Activated T-cell treated with anti-CD3 and anti-CD28 coated beads, Interleukin-2, amount 50 U/mL, for 1 hour (primary cell): ENCODE measurements at places on chromosomes 13 and 19.

DNA sequence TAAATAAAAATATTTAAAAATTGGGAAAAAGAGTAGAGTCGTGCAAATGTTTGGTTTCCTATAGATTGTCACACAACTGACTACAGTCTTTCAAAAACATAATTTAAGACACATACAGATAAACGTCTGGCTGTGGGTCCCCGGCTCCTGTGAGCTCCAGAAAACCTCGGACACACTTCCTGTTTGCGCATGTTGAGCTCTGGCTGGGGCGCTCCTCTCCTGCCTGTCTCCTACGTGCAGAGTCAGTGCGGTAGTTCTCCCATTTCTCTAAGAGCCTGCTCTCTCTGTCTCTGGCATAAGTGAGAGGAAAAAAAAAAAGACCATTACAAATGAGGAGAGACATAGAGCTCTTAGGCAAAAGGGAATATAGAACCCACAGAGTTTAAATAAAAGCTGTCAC, 128.2 kb upstream of the OBI1 start:
- DNase-seq: no peak

GRCh38 chr19:42420055-42420544, 7.1 kb downstream of the LIPE start:
- peak; percentile 78 for DNase-seq

DNA sequence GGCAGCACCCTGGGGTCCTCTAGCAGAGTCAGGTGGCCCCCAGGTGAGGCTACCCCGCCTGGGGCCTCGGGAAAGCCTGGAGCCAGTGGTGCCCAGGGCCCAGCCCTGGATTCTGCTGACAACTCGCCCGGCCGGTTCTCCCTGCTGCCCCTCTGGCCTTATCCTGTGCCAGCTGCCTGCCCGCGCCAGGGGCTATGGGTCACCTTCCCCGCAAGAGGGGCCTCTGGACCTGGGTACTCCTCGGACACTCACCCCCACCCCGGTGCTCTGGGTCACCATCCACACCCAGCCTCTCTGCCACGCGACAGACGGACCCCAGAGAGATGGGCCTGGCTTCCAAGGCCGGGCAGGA, 24.0 kb downstream of the ZBTB7A start:
- no peak for DNase-seq

DNA sequence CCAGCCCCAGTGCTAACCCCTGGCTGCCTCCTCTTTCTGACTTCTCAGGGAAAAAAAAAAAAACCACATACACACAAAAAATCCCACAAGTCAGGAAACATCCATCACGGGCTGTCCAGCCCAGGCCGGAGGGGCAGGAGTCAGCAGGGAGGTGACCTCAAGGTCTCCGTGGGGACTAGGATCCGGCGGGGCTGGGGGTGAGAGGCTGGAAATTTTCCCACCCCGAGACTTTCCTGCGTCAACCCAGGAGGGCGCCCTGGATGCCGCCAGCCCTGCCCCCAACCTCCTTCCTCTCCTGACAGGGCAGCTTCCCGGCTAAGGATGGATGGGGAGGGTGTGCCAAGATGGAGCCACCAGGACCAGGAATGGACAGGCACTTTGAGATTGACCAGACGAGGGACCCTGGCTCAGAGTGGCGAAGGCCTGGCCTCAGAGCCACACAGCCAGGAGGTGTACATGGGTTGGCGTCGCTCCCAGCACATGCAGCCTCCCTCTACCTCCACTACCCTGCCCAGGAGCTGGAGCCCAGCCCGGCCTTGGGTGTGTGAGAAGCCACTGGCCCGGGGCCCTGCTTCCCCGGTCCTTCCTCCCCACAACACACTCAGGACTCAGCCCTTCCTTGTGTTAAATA, 33.3 kb downstream of the BLOC1S3 start:
- DNase-seq: no peak

- no peak for DNase-seq
Measured at GRCh38 chr19:24033963-24034342, 53.0 kb upstream of the ZNF254 start.

- peak; percentile 31 for DNase-seq
Measured at GRCh38 chr19:40689339-40690049, 957 bp downstream of the NUMBL start.

GRCh38 chr19:18778076-18778389, 13.1 kb downstream of the COMP start:
- DNase-seq: no peak

DNA sequence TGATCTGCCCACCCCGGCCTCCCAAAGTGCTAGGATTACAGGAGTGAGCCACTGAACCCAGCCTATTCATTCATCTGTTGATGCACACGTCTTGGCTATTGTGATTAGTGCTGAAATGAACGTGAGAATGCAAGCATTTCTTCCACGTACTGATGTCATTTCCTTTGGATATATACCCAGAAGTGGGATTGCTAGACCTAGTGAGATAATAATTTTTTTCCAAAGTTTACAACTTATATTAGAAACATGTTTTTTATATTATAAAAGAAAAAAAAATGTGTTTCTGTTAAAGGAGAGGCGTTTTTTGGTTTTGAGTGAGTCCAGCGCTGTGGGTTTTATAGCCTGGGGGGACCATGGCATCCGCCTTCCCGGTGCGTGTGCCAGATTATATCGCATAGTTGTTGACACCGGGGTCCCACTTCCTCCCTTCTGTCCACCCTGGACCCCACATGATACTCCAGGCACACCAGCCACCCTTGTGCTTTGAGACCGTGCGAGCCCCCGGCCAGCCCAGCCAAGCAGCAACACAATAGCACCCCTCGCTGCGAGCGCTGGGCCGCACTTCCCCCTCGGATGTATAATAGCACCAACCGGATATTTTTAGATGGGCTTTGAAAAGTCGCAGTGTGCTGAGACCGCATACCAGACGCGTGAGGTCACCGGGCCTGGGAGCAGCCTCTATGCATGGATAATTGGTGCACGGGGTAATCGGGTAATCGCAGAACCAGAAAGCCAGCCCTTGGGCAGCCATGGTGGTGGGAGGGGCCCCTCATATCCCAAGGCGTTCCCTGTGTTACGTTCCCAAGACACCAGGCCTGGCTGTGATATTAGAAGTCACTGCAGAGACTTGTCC, 59.6 kb downstream of the MYO9B start:
- DNase-seq: peak; percentile 38

GRCh38 chr19:54204767-54205468, 4.3 kb downstream of the RPS9 start:
- no peak for DNase-seq

GRCh38 chr19:12721656-12722565, 1.8 kb downstream of the TNPO2 start:
- DNase-seq: peak; percentile 64

GRCh38 chr19:48445256-48445605, 552 bp upstream of the GRWD1 start:
- peak; percentile 28 for DNase-seq

DNA sequence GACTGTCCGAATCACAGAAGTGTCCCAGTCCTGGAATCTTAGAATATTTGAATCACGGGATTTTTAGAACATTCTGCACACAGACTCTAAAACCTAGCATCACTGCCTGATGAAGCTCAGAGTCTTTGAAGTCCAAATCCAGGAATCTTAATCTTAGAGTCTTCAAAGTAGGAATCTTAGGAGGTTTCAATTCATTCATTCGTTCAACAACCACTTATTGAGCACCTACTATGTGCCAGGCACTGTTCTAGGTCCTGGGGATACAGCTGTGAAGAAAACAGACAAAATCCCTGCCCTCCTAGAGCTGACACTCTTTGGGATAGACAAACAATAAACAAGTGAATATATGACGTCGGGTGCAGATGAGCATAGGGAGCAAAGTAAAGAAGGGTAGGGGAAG, 1.7 kb downstream of the RTN2 start:
- DNase-seq: no peak

DNA sequence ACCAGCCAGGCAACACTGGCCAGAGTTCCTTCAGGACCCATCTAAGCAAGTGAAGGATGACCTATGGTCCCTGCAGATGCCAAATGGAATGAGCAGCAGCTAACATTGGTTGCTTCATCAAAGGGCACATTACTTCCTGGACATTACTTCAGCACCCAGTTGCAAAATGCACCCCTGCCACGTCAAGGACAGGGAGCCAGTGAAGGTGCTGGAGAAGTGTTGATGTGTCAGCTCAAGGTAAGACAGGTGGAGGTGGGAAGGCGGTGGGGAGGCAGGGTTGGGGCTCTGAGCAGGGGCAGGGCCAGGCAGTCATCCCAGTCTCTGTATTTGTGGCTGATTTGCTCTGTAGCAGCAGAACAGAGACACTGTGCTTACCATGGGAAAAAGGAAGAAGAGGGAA, 14.6 kb downstream of the CSNK1A1L start:
- no peak for DNase-seq
